ENCODE measurements at places on chromosomes 7 and 10.

DNA sequence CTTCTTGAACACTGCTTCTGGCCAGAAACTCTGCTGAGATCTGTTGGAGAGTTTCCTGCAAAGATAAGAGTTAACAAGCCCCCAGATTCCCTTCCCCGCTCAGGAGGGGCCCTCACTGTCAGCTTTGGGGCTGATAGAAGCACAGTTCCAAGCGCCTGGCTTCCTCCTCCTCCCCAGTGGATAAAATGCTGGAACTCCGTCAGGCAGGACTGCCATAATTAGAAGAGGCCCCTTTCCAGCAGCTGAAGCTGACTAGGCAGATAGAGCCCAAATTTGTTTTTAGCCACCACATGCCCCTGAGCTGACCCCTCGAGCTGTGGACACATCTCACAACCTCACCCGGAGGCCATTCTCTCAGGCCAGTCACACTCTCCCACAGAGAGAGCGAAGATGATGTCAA, 89.4 kb downstream of the TBXAS1 start:
- no peak for DNase-seq

DNA sequence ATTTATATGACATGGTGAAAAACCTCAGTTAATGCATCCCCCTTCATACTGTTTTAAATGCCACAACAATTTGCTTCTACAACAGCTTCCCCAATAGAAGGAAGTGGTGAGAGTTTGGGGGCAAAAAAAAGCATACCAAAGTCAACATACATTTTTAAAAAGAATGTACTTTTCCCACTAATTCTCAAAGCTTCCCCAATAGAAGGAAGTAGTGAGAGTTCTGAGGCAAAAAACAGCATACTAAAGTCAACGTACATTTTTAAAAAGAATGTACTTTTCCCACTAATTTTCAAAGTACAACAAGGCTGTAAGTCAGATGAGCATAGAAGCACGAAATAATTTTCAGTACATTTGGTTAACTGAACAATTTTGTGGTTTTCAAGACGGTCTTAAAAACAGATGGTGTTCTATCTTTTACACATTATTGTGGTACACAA, 24.0 kb downstream of the WASL start:
- DNase-seq = no peak

DNA sequence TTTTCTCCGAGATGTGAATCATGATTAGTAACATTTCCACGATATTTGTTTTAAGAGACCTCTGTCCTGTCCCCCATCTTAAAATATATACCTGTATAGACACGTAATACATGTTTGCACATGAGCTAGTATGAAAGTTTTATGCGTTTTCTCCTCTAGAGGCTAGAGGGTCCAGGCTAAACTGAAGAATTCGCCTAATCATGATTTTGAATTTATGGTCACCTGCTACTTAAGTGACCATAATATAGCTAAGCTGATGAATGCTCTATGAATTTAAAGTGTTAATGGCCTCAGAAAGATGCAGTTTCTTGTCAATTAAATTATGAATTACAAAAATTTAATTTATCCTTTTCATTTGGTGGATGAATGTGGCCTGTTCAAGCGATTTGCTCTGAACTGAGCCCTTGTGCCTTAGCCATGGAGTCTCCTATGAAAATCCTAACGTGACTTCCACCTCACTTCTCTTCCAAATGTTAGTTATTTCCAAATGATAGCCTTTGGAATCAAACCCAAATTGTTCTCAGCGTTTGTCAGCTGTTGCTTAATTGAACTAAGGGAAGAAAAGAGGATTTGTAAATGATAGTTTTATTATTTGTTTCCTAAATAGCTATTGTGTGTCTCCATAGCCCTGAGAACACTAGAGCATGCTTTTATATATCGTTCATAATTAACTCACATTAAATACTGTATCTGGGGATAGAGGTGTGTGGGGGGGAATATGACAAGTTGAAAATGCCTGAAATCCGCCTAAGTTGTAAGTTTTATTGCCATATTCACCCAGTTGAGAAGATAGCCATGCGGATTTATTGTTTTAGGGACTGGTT, 2.3 kb downstream of the CELF2 start:
- DNase-seq = no peak

GRCh38 chr10:84329986-84330651, 1.7 kb downstream of the CCSER2 start:
- DNase-seq = peak; percentile 41

- no peak for DNase-seq
These were observed 127.8 kb upstream of the NPSR1 start for GRCh38 chr7:34530259-34530658.

DNA sequence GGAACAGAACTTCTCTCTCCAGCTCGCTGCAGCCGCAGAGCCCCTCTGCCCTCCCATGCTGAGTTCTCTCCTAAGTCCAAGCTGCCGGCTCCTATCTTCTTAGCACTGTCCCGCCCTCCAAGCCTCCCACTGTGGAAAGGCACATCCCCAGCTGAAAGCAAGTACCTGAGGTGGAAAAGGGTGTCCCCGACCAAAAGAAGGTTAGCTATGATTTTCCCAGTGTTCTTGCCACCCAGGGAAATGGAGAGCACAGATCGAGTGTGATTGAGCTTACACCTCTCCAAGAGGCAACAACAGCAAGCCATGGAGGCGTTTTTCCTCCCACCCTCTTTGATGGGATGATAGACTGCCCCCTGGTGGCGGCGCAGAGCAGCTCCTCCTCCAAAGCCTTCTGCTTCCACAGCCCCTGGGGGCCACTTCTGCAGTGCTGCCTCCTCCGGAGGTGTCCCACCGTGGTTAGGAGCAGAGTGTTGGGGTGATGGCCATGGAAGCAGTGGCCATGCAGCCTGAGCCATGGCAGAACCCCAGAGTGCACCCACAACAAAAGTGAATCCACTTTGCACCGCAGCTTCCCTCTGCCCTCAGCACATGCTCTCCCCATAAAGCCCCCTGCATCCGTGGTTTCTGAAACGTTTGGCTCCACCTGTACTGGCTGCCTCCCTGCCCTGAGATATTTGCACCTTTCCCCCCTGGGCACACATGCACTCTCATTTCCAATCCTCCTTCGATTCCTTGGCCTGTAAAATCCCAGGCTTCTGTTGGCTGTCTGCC, 143.1 kb upstream of the STK17A start:
- peak; percentile 41 for DNase-seq

GRCh38 chr10:94223702-94224370, 138.9 kb downstream of the NOC3L start:
- no peak for DNase-seq

- DNase-seq = no peak
These were observed 3.2 kb upstream of the NCOA4 start for GRCh38 chr10:46033602-46034011.

DNA sequence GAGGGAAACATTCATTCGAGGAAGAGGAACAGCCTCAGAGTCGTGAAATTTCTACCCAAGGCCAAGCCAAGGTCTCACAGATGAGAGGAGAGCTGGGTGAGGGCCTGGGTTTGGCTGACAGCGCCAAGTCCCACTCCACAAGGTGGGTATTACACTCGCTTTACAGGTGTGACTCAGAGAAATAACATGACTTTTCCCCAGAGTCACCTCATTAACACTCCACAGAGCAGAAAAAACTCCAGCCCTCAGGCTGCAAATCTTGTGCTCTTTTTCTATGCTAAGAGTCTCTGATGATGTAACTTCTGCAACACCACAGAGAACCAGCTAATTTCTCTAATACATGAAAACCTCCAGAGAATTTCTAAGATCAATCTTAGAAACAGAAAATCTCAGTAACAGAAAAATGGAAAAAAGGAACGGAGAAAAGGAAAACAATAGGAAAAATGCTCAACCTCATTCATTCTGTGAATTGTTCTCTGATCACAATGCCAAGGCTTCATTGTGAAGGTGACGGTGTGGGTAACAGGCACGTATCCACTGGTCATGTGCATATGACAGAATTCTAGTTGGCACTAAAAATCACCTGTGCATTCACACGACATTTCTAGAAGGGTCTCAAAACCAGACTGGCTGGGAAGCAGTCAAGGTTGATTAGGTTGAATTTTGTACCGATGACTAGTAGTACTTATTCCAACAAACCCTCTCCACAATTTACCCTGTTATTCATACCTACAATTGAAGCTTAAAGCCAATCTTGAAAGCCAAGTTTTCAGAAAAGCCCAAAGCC, 20.3 kb downstream of the YWHAG start:
- no peak for DNase-seq

DNA sequence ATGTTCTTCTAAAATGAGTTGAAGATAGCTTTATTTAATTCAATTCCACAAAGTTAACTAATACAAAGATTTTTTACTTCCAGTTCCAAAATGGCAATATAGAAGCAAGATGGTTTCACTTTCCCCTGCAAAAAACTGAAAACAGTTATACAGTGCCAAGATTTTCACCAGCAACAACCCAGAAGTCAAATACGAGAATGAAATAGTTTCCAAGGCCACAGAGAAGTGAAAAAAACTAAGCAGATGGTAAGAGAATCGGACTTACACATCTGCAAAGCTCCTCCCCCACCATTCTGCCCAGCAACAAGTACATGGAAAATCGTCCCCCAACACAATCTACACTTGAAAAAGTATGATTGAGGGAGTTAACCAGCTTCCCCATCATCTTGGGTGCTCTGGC, 30.3 kb upstream of the KEL start:
- no peak for DNase-seq

- no peak for DNase-seq
These were observed 16.8 kb upstream of the CCDC172 start for GRCh38 chr10:116307455-116307854.

GRCh38 chr7:156307193-156307592, 333.4 kb upstream of the RNF32 start:
- DNase-seq = no peak

- DNase-seq = no peak
These were observed 30.4 kb downstream of the PRPF18 start for GRCh38 chr10:13617116-13617515.

GRCh38 chr7:67564959-67565358, 568.3 kb downstream of the TYW1 start:
- no peak for DNase-seq

- no peak for DNase-seq
These were observed 56.1 kb downstream of the GPR85 start for GRCh38 chr7:113030489-113030888.

DNA sequence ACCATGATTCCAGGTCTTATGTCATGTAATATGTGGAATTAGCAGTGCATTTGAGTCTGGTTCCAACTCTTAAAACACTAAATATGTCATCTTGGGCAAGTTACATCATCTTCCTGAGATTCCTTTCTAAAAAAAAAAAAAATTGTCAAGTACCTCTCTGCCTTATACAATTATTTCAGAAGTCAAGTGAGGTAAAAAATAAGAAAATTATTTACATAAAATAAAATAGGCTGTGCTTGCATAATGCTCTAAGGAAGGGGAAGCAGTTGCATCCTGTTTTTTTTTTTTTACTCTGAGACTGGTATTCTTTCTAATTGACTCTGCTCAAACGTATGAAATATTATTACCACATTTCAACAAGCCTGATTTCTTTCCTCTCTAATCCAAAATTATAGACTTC, 55.1 kb upstream of the SEMA3A start:
- DNase-seq = no peak

- no peak for DNase-seq
These were observed 46.2 kb downstream of the CHST3 start for GRCh38 chr10:72010234-72010973.

DNA sequence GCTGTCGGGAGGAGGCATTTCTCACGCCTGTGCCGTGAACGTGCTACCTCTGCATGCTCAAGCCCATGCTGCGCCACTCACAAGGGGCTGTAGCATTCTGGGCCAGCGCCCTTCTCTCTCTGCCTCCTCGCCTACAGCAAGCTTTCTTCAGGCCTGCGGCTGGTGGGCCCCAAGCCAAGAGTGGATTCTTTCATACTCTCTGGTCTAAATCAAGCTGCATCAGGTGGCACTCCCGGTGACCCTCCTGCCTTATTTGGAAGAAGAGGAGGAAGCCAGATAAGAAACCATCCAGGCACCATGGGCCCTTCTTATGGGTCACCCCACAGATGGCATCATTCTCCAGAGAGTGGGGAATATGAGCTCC, 86.7 kb upstream of the DUSP5 start:
- no peak for DNase-seq

GRCh38 chr10:14598809-14599764, 175.6 kb downstream of the FAM107B start:
- no peak for DNase-seq
